Activated effector memory CD4-positive, alpha-beta T cell treated with Interleukin-2 at 50 U/mL for 16 hours (primary cell): ENCODE measurements at places on chromosomes 12 and 14.

DNA sequence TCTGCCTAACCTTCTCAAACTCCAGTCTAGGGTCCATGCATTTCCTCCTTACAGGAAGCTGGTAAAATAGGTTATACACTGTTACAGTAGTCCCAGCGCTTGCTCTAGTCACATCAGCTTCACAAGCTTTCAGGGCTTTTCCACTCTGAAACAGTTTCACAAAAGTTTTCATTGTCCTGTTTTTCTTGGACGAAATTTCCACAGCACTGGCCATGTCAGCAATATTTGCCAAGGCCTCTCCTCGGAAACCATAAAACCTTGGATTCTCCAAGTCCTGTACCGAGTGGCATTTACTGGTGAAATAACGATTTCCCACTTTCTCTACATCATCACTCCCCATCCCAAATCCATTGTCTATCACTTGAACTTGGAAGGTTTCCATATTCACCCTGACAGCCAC lies 2.1 kb downstream of the MLH3 start:
- no peak for DNase-seq

- DNase-seq: no peak
These were observed 29.1 kb downstream of the FSCB start for GRCh38 chr14:44477953-44478352.

- DNase-seq: no peak
These were observed 308.8 kb downstream of the SNAPC1 start for GRCh38 chr14:62071039-62071438.

- no peak for DNase-seq
These were observed 63.8 kb upstream of the ACTN1 start for GRCh38 chr14:69042787-69043444.
